Immature natural killer cell (primary cell): ENCODE measurements at places on chromosomes 7 and 10. TPM values are rescaled to one million over a fixed set of nuclear protein-coding genes. Genes with fewer than 3 reads are reported as not detected.

- no peak for DNase-seq
Measured at GRCh38 chr7:1210321-1210978, 22.2 kb upstream of the UNCX start.

DNA sequence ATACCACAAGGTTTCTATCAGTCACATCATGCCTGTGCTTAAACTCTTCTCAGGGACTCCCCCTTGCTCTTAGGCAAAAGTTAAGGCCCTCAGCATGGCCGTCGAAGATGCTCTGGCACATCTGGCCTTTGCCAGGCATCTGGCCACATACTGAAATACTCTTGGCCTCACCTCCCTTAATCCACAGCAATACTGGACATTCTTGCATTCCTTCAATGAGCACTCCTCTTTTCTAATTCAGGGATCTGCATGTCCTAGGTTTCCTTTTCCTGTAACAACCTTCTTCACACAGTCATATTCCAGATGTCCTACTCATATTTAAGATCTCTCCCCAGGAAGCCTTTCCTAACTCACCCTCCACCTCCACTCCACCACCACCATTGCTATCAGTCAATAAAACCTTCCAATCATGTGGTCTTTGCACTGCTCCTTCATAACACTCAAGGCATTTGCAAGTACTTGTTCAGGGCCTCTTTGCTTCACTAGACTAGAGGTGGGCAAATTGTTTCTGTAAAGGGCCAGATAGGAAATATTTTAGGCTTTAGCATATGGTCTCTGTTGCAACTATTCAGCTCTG, 216.6 kb downstream of the KCNMA1 start:
- no peak for DNase-seq

DNA sequence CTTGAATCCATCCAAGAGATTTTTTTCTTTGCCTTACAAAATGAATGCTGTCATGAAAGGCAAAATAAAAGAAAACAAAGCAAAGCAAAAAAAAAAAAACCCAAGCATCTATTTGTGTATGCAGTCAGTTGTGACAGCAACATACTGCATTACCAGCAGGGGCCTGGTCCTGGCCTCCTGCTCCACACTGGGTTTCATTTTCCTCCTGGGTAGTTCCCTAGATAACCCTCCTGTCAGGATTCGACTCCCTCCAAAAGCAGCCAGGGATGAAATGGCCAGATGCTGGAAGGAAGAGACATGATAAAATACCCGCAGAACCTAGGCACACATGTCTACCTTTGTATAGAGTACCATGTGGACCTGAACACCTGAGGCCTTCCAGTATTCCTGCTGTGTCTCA, 148.6 kb downstream of the NRCAM start:
- DNase-seq, result no peak

- DNase-seq, result no peak
Measured at GRCh38 chr10:65194555-65194954, 1673.4 kb downstream of the REEP3 start.

DNA sequence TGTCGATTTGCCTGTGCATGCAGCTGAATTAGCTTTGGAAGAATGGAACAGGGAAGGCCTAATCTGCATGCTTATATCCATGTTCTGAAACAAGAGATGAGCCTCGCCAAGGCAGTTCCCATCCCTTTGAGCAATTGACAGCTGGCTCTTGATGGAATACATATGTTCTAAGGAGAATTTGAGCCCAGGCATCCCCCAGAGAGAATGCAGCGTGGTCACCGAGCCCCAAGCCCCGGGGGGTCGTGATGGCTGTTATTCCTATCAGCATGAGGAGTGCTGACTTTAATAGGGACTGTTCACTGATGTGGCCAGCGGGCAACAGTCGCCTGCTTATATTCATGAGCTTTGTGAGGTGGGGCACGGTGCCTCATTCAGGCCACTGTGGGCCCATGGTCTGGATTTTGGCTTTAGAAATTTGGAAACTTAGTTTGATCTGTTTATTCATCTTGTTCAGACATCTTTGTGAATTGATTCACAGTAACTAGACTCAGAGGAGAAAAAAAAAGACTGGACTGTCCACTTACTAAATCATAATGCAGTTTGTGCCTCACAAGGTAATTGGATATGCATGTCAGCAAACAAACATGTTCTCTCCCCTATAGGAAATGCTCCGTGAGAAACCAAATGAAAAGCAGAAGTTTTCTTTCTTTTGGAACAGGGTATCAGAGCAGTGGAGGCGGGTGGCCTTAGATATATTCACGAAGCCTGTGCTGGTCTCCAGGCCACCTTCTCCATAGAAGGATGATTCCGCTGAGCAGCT, 204.9 kb downstream of the CCDC3 start:
- DNase-seq, result no peak

The PCLO gene
- polyA plus RNA-seq, result not detected

- DNase-seq, result no peak
Measured at GRCh38 chr10:14611968-14612693, 162.6 kb downstream of the FAM107B start.

DNA sequence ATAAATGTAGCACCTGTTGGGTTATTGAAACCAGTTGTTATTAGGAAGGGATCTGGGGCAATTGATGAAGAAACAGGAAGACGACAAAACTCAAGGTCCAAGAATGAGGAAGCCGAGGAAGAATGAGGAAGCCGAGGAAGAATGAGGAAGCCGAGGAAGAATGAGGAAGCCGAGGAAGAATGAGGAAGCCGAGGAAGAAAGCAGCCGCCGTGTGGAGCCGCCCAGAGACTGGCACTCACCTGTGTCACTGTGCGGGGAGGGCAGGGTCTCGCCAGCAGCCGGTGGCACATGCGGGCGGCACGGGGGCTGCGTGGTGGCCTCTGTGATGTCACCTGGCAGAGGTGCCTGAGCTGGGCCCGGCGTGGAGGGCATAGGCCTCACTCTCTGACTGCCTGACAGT, 71.1 kb upstream of the CFAP46 start:
- DNase-seq, result no peak

DNA sequence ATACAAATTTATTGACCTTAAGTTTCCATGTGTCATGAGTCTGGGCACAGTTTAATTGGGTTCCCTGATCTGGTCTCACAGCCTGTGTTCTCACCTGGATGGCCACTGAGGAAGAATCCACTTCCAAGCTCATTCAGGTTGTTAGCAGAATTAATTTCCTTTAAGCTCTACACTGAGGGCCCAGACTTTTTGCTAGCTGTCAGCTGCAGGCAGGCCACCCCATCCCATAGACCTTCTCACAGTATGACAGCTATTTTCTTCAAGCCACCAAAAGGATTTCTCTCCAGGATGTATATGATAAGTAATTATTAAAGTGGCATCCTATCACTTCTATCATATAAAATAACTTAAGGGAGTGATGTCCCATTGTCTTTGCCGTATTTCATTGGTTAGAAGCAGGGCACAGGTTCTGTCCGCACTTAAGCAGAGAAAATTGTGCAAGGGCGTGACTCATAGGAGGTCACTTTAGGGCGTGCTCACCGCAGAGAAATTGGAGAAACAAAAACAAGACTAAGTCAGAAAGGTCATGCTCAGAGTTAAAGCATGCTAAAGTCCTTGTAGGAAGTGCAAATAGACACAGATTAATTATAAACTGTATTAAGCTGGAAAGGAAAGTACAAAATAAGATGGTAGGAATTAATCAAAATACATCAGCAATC, 109.9 kb downstream of the AHR start:
- no peak for DNase-seq

GRCh38 chr7:76260171-76260703, 42.2 kb upstream of the HSPB1 start:
- peak; percentile 40 for DNase-seq

GRCh38 chr10:52631146-52631545, 141.4 kb downstream of the MBL2 start:
- DNase-seq, result no peak

- DNase-seq, result no peak
Measured at GRCh38 chr7:22724861-22725260, 2.1 kb upstream of the IL6 start.

GRCh38 chr10:103918053-103918846, at the start of gene STN1:
TSS of gene STN1 (minus strand) at chr10:103918184. CDS start at chr10:103917594, 590 bp downstream.
- peak; percentile 96 for DNase-seq

The FXYD4 gene
- polyA plus RNA-seq, result not detected

GRCh38 chr10:51615764-51616298, 83.6 kb downstream of the CSTF2T start:
- DNase-seq, result no peak

GRCh38 chr7:103605640-103606039, 159.6 kb upstream of the SLC26A5 start:
- no peak for DNase-seq

The EN2 gene
- not detected for polyA plus RNA-seq

The C7orf33 gene
- polyA plus RNA-seq, result not detected

DNA sequence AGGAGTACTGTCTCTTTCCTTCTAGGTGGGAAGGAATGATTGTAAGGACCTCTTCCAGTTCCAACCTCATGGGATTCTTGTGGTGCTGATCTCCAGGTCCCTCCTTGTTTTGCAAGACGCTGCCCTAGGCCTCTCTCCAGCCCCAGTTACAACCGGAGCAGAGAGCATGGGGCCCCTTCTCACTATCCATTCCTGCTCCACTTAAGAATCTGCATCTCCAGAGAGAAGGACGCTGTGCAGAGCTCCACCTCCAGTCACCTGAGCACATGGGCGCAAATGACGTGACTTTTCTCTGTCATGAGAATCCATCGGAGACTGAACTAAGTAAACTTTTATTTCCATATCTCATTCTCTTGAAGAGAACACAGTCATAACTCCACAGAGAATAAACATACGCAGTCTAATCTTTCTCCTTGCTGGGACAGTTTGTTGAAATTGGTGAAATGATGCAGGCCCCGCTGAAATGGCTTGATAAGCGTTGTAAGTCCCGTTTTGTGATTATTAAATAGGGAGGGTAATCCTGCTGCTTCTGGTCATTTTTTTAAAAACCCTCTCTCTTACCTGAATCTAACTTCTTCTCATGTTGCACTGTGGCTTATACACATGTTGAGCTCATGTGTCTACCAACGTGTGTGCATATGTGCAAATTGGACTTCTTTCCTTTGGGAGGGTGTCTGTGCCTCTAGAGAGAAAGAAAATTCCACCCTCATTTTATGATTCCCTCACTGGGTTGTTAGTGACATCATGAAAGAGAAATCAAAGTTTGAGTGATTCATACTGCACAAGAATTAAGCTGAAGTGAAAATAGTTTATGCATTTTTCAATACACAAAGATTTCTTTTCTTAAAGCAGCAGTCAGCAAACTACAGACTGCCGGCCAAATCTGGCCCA, 133.2 kb upstream of the TBX20 start:
- no peak for DNase-seq

DNA sequence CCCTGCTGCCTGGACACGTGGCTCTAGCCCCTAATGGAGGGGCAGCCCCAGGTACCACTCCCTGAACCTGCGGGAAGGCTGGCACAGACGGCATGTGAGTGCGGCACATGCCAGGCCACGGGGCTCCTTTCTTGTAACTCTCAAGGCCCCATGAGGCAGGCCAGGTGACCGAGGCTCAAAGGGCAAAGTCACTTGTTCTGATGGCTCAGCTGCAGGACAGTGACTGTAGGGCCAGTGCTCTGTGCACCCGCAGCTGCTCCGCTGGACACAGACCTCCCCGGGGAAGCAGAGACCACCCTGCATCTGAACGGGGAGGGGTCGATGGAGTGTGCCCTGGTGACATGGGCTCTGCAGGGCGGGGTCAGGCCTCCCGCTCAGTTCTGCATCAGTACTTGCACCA, 55.3 kb downstream of the PTPRE start:
- DNase-seq, result no peak

The SFR1 gene
- polyA plus RNA-seq, result 15.7 TPM

- peak; percentile 12 for DNase-seq
Measured at GRCh38 chr7:105920766-105921165, 42.3 kb upstream of the CDHR3 start.

The FRMD4A gene
- polyA plus RNA-seq, result 0.48 TPM

- DNase-seq, result no peak
Measured at GRCh38 chr10:19451356-19451755, 364.9 kb upstream of the PLXDC2 start.

DNA sequence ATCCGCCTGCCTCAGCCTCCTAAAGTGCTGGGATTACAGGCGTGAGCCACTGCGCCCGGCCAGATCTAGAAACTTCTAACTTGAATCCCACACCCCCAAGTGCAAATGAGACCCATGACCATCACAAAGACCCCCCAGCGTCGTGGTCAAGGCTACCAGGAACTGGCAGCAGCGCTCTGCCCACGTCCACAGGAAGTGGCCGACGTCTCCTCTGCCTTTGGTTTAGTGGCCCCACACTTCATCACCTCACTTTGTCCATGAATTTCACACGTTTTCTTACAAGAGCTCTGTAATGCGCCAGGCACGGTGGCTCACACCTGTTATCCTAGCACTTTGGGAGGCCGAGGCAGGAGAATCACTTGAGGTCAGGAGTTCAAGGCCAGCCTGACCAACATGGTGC, 53.5 kb upstream of the TNRC18 start:
- peak; percentile 47 for DNase-seq

- no peak for DNase-seq
Measured at GRCh38 chr7:39733881-39734632, 110.7 kb downstream of the RALA start.

GRCh38 chr10:6142644-6143043, 53.8 kb downstream of the RBM17 start:
- DNase-seq, result no peak

DNA sequence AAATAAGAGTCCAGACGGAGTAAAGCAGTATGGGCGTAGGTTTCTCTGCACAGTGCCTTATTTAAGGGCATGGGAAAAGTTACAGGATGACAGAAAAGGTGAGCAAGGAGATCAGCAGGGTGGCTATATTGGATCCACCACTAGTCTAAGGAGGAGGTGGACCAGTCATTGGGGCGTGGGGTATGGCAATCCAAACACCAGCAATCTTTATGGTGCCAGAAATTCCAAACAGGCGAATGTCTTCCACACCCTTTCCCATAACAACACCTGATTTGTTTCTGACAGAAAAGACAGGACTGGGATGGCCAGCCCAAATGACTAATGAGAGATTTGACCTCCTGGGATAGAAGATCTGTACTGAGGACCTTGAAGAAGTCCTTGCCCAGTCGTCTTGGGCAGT, 181.8 kb upstream of the MBL2 start:
- DNase-seq, result no peak

GRCh38 chr10:44035474-44036197, 349.3 kb downstream of the CXCL12 start:
- no peak for DNase-seq

GRCh38 chr7:130903358-130903974, 169.5 kb upstream of the KLF14 start:
- no peak for DNase-seq

- no peak for DNase-seq
Measured at GRCh38 chr10:18880530-18880929, 168.1 kb upstream of the MALRD1 start.

GRCh38 chr10:117666166-117666565, 123.6 kb downstream of the EMX2 start:
- DNase-seq, result no peak

The AASS gene
- polyA plus RNA-seq, result 0.76 TPM
